ENCODE measurements at places on chromosomes 7 and 10.

DNA sequence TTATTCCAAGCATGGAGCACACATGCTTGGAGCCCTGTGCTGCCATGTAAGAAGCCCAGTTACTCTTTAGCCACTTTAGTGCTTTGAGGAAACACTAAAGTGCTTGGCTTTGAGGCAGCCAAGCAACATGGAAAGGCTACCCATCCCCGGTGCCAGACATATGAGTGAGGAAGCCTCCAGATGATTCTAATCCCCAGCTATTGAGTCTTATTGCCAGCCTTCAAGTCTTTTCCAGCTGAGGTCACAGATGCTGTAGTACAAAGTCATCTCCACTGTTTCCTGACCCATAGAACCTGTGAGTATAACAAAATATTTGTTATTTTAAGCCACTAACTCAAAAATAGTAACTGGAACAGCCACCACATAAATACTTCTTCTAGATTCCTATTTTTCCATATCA, 91.4 kb upstream of the CYP26C1 start:
- no peak for DNase-seq

DNA sequence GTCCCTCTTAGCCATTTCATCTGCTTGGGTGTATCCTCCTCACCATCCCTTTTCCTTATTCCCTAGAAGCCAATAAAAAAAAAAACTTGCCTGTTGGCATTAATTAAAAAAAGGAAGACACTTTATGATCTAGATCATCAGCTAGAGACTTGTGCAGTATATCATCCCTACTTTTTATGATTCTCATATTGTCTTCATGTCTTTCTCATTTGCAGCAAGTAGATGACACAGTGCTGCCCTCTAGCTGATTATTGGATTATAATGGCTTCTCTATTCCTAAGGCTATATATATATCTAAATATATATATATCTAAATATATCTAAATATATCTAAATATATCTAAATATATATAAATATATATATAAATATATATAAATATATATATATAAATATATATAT, 272.4 kb upstream of the LRGUK start:
- no peak for DNase-seq

DNA sequence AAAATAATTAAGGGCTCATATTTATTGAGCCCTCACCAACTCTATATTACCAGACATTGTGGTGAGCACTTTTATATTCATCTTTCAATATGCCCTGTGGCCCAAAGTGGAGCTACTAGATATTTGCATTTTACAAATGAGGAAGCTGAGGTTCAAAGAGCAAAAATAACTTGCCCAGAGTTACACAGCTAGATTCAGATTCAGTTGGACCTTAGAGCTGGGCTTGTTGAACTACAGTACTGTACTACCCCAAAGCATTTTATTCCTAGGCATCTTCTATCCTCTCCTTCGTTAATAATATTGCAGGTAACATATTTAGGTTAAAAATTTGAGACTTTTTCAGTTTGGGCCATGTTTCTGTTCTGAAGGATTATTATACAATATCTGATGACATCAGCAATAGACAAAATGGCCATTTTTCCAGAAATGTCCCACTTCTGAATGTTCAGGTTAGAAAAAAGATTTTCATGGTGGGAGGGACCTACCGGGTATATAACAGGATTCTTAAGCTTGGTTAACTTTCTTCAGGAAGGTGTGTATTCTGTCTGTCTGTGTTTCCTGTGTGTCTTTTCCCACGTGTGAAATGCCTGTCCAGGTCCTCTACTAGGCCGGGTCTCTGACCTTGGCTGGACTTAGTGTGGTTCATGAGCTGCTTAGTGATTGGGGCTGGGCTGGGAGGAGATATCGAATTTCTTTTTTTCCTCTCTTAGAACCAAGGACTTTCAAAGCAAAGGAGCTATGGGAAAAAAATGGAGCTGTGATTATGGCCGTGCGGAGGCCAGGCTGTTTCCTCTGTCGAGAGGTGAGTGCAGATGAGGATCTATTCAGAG, 13.6 kb downstream of the PRXL2A start:
- DNase-seq = no peak

GRCh38 chr7:79507131-79507530, 53.7 kb upstream of the MAGI2 start:
- DNase-seq = no peak

- no peak for DNase-seq
These were observed 27.9 kb upstream of the CCDC7 start for GRCh38 chr10:32417911-32418547.

DNA sequence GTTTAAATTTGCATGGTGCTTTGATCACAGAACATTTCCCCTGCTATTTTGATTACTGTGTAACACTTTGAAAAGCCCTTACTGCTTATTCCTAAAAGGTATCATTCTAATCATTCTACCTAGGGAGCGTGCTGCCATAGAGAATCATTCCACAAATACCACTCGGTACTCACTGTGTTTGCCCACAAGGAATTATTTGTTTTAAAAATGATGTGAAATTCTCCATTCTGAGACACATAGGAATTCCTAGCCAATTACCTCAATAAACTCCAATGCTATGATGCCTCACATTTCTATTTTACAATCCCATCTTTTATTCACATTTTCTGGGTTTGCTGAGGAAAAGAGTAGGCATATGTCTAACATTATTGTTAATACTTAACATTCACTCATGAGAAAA, 16.2 kb upstream of the TES start:
- DNase-seq = no peak

DNA sequence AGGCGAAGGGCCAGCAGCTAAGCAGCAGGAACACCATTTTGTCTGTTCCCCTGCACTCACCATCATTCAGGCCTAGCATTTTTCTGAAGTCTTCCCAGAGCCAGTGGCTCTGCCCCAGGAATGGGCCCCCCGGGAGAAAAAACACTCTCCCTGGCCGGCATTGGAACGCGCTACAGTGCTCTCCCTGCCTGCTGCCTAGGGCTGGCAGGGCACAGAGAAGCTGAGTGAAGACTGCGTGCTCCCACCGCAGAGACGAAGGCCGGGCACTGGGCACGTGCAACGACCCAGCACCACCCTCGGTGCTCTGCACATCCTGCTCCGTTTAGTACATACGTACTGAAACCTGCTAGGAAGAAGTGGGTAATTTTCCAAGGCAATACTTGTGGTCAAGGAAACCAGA, 34.4 kb downstream of the HSPA12A start:
- DNase-seq = no peak

DNA sequence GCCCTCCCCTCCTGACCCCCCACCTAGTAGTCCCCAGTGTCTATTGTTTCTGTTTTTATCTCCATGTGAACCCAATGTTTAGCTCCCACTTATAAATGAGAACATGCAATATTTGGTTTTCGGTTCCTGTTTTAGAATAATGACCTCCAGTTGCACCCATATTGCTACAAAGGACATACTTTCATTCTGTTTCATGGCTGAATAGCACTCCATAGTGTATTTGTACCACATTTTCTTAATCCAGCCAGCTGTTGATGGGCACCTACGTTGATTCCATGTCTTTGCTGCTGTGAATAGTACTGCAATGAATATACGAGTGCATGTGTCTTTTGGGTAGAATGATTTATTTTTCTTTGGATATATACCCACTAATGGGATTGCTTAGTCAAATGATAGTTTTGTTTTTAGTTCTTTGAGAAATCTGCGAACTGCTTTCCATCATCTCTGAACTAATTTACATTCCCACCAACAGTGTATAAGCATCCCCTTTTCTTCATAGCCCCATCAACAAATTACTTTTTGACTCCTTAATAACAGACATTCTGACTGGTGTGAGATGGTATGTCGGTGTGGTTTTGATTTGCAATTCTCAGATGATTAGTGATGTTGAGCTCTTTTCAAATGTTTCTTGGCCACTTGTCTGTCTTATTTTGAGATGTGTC, 128.4 kb upstream of the PHYHIPL start:
- DNase-seq = no peak

- no peak for DNase-seq
These were observed 160.5 kb downstream of the GFRA1 start for GRCh38 chr10:116112232-116113231.

DNA sequence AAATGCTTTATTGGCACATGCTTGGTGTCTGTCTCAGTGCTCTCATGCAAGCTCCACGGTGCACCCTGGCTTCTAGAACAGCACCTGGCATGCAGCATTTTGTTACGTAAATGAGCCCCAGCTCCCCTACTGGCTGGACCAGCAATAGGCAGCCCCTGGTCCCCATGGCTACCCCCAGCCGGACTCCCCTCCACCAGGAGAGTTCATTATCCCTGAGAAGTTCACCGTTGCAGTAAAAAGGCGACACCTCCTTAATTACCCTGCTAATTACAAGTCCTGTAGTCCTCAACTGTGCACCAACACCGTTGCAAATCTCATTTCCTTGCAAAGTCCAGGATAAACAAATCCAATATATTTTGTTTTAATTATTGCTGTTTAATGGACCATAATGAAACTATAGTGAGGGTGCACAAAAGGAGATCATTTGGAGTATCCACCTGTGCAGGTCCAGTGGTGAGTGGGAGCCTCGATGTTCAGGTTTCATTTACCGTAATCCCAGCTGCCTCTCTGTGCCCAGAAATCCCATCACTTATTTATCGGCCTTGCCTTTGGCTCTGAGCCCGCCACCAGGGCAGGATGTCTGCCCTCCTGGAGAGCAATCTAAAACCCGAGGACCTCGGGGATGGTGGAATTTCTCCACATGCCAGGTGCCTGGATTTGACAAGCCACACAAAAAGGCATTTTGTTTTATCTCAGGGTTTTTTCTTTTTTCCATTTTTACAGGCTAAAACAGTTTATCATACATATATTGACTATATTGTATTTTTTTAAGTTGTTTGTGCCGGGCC, 12.8 kb upstream of the DRGX start:
- no peak for DNase-seq
